Dermis lymphatic vessel endothelial cell (primary cell): ENCODE measurements at places on chromosomes 6 and 20. TPM values are rescaled to one million over a fixed set of nuclear protein-coding genes. Genes with fewer than 3 reads are reported as not detected.

CCN6 gene
- not detected in 2 replicates for total RNA-seq

CLIC5 gene
- not detected in 2 replicates for total RNA-seq

C20orf141 gene
- total RNA-seq: not detected in 2 replicates

ARHGAP40 gene
- total RNA-seq: not detected in 2 replicates

ASIP gene
- total RNA-seq: not detected in 2 replicates

HSPA1L gene
- total RNA-seq: 1.2 and 1.5 TPM in 2 replicates

PROKR2 gene
- total RNA-seq: not detected in 2 replicates

ECT2L gene
- under 0.01 TPM in 1 of 2 replicates, not detected in the other for total RNA-seq

ATP5F1E gene
- total RNA-seq: 65.2 and 77.9 TPM in 2 replicates

WTAP gene
- total RNA-seq: 92.8 and 97.9 TPM in 2 replicates

HAO1 gene
- total RNA-seq: not detected in 2 replicates

XKR7 gene
- under 0.01 TPM in 1 of 2 replicates, not detected in the other for total RNA-seq

ADAM33 gene
- 0.09 and 0.11 TPM in 2 replicates for total RNA-seq

TBXT gene
- not detected in 2 replicates for total RNA-seq

NOL7 gene
- total RNA-seq: 37.2 and 52.3 TPM in 2 replicates

SLC35B3 gene
- 16.8 and 19.2 TPM in 2 replicates for total RNA-seq

CPNE5 gene
- total RNA-seq: 4.2 and 4.4 TPM in 2 replicates

HSPA12B gene
- 5.9 and 14.2 TPM in 2 replicates for total RNA-seq

RBL1 gene
- total RNA-seq: 3.1 and 4.4 TPM in 2 replicates

C2 gene
- 0.17 and 0.22 TPM in 2 replicates for total RNA-seq

BMP7 gene
- not detected in 2 replicates for total RNA-seq

KCNK15 gene
- under 0.01 TPM in 1 of 2 replicates, not detected in the other for total RNA-seq

BNIP5 gene
- total RNA-seq: not detected in 2 replicates

TTK gene
- 2.7 and 3.4 TPM in 2 replicates for total RNA-seq

OR12D3 gene
- total RNA-seq: not detected in 2 replicates
